ENCODE measurements at places on chromosomes 5 and 9. TPM values are rescaled to one million over a fixed set of nuclear protein-coding genes. Genes with fewer than 3 reads are reported as not detected.
A peak's percentile ranks its signal among the peaks of the same experiment; 100 is the strongest.

- no peak for DNase-seq
Measured at GRCh38 chr5:127012916-127013315, 17.4 kb downstream of the MARCHF3 start.

Gene PTBP3
- total RNA-seq, result 39.6 TPM

Gene GLRA1
- total RNA-seq, result not detected

GRCh38 chr5:130386155-130386554 lies 481.9 kb downstream of the CHSY3 start:
- no peak for DNase-seq

Gene INSL6
- total RNA-seq, result not detected

Gene FBN2
- 0.84 TPM for total RNA-seq

GRCh38 chr5:154042766-154043165 lies 4.0 kb downstream of the MFAP3 start:
- no peak for DNase-seq

- DNase-seq, result no peak
Measured at GRCh38 chr5:142677198-142677597, 8.7 kb downstream of the FGF1 start.

Gene DPYSL3
- 344 TPM for total RNA-seq

GRCh38 chr5:5751987-5752386 lies 329.5 kb downstream of the ICE1 start:
- DNase-seq, result no peak

DNA sequence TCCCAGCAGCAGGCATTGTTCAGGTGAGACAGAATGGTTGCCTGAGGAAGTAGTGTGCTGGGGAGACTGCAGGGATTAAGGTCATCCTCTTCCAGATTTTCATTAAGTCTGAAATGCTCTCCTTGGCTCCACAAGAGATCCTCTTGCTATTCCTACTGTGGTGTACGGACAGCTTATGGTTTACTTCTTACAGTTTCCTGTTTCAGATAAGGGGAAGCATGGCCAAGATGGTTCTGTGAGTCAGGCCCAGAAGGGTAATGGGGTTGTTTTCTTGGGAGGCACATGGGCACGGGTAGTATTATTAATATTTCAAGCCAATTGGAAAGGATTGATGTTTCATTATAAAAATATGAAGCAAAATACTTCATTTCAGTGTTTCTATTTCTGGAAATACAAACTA lies 42.9 kb downstream of the GLRX start:
- no peak for DNase-seq

Gene SVEP1
- total RNA-seq, result 120 TPM

DNA sequence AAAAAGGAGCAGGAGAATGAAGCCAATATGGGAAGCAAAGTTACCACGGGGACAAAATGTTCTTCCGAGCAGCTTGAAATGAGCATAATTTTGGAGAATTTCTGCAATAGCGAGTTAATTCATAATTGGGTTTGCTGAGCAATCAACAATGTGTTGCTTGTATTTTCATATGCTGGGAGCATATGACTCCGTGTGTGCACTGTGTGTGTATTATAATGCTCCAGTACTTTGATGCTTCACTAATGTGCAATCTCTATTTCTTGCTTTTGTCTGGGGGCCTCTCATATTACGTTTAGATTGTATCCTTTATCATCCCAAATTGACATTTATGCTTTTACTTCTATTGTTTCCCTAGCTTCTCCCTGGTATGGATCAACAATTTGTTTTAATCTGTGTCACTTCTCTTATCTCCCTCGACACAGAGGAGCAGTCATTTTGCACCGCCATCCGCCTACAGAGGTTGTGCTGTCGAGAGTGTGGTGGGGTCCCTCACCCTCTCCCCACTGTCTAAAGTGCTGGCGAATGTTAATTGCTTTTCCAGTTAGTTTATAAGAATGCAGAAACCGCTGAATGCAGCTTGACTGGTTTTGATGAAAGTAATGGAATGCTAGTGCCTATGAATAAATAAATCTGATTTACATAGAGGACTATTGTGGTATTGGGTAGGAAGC lies 372.5 kb upstream of the WWC1 start:
- DNase-seq, result no peak

Gene FRRS1L
- 0.29 TPM for total RNA-seq

DNA sequence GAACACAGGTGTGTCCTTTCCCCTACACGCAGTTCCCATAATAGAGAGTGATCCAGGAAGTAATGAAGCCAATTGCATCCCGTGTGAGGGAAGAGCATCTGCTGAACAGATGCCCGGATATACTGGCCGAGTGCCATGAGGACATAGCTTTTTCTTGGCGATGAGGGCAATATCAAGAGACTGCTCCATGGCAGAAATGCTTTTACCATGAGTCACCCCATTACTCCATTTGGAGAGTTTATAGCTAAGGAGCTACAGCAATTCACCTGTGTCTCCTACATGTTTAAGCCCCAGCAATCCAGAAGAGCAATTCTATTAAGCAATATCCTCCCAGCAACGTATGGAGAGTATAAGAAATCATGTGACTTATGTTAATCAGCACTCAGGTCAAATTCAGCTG lies 222.0 kb upstream of the KLF4 start:
- DNase-seq, result peak; percentile 65
